H54 (cell line): ENCODE measurements at places on chromosomes 7 and 10.

GRCh38 chr7:34652809-34653208, 5.2 kb upstream of the NPSR1 start:
- DNase-seq, result no peak

- DNase-seq, result no peak
These were observed 8.8 kb downstream of the ACSL5 start for GRCh38 chr10:112382515-112383235.

GRCh38 chr10:63543576-63543962, 22.4 kb downstream of the REEP3 start:
- DNase-seq, result no peak

- DNase-seq, result no peak
These were observed 148.0 kb downstream of the TSPAN12 start for GRCh38 chr7:120709972-120710320.

GRCh38 chr7:106721816-106722785, 61.1 kb upstream of the CCDC71L start:
- no peak for DNase-seq

GRCh38 chr7:927031-927671, 27.3 kb downstream of the ADAP1 start:
- no peak for DNase-seq

DNA sequence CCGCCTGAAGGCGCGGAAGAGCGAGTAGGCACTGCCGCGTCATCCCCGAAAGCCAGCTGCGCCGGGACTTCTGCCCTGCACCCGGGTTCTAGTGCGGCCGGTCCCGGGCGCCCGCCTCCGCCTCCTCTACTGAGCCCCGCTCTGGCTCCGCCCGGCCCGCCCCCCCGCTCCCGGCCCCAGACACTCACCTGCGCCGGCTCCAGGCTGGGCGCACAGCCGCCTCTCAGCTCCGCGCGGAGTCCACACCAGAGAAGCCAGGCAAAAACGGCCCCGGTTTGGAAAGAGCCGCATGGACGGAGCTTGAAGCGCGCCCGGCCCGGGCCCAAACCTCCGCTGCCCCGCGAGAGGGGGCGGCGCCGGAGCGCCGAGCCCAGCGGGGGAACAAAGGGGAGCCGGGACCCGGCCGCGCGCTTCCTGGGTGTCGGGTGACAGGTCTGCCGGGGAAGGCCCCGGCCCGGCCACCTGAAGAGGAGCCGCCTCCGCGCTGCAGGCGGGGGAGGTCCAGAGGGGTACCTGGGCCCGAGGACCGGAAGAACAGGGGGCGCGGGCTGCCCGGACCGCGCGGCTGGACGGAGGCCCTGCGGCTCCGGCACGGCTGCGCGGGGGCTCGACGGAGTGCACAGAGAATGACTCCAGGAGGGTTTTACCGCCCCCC, 168.2 kb downstream of the NRF1 start:
- DNase-seq, result peak; percentile 96

GRCh38 chr7:155880721-155881120, 68.5 kb upstream of the SHH start:
- no peak for DNase-seq

- DNase-seq, result no peak
These were observed 1141.2 kb downstream of the SORCS1 start for GRCh38 chr10:106023329-106023728.
